Osteoblast (primary cell): ENCODE measurements at places on chromosomes 5 and 9. TPM values are rescaled to one million over a fixed set of nuclear protein-coding genes. Genes with fewer than 3 reads are reported as not detected.
A peak's percentile ranks its signal among the peaks of the same experiment; 100 is the strongest.

The RPL12 gene
- 1,103 and 1,259 TPM in 2 replicates for total RNA-seq

DNA sequence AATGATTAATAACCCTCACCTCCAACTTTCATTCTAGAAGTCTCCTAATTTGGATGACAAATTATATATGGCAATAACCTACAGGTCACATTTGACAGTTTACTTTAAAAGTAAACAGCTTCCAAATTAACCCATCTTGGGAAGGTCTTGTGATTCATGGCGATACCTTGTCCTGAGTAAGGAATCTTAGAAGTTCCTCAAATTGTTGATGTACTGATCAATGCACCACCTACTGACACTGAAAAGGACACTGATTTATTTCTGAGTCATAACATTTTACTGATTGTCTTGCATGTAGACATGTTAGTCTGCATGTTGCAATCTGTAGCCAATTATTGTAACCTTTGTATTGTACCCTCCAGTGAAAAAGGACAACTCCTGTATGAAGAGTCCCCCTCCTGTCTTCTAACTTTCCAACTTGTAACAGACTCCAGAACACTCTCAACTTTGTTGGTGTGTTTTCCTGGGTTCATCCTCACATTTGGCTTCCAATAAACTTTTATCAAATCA lies 16.0 kb upstream of the SLC22A5 start:
- DNase-seq = no peak

DNA sequence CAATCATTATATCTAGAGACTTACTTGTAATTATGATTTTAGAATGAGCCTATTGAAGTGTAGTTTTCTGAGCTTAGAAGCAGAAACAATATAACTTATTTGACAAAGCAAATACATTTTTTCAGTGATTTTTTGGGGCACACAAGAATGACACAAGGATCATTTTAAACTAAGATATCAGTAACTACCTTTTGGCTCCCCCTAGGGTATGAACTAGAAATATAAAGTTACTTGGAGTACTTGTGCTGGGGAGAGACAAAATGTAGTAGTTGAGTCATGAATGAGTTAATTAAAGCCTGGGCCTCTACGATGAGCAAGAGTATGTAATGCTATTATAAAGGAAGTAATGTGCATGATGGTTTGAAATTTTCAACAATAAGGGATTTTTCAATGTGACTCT lies 1244.1 kb upstream of the ACO1 start:
- DNase-seq = peak; percentile 51

The TGFBI gene
- 1,700 and 2,120 TPM in 2 replicates for total RNA-seq

The C9orf153 gene
- under 0.01 and 0.59 TPM in 2 replicates for total RNA-seq
